ENCODE measurements at places on chromosomes 7 and 10. TPM values are rescaled to one million over a fixed set of nuclear protein-coding genes. Genes with fewer than 3 reads are reported as not detected.

DNA sequence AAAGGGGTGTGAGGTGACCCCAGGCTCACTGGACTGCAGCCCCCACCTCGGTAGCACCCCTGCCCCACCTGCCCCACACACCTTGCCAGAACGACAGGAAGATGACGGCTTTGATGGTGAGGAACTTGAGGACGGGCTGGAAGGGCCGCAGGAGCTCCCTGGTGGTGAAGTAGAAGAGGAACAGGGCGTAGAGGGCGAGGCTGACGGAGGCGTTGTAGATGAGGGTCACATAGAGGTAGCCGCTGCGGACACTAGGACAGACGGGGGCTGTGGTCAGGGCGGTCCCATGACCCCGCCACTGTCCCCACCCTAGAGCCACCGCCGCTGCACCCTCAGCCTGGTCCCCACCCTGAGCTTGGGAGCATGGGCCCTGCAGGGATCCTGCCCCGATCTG, 7.6 kb downstream of the TMEM184A start:
- no peak overlapping the region for H3K27ac ChIP-seq
- H3K4me1 ChIP-seq, result no peaks in the 10 kb centered on the region
- H3K36me3 ChIP-seq, result no peaks in the 10 kb centered on the region
- H3K27me3 ChIP-seq, result no peaks in the 10 kb centered on the region

- no peak for DNase-seq
- peaks cover 16% of the 10 kb centered on the region for H3K4me1 ChIP-seq
- peaks cover 5% of the 10 kb centered on the region for H3K36me3 ChIP-seq
- H3K27me3 ChIP-seq, result peaks cover 1% of the 10 kb centered on the region
- H3K27ac ChIP-seq, result no peak overlapping the region
These were observed 28.0 kb downstream of the MICU1 start for GRCh38 chr10:72597897-72598296.

- no peaks in the 10 kb centered on the region for H3K36me3 ChIP-seq
- H3K27ac ChIP-seq, result no peak overlapping the region
- no peaks in the 10 kb centered on the region for H3K27me3 ChIP-seq
- no peak overlapping the region for H3K4me3 ChIP-seq
- peaks cover 4% of the 10 kb centered on the region for H3K4me1 ChIP-seq
These were observed 69.4 kb downstream of the HYCC1 start for GRCh38 chr7:22944510-22944909.

- no peak for DNase-seq
- peaks cover 3% of the 10 kb centered on the region for H3K27me3 ChIP-seq
- H3K36me3 ChIP-seq, result peaks cover 3% of the 10 kb centered on the region
- H3K4me1 ChIP-seq, result peaks cover 3% of the 10 kb centered on the region
- H3K4me3 ChIP-seq, result no peak overlapping the region
These were observed 37.8 kb upstream of the FZD9 start for GRCh38 chr7:73395538-73396503.

DNA sequence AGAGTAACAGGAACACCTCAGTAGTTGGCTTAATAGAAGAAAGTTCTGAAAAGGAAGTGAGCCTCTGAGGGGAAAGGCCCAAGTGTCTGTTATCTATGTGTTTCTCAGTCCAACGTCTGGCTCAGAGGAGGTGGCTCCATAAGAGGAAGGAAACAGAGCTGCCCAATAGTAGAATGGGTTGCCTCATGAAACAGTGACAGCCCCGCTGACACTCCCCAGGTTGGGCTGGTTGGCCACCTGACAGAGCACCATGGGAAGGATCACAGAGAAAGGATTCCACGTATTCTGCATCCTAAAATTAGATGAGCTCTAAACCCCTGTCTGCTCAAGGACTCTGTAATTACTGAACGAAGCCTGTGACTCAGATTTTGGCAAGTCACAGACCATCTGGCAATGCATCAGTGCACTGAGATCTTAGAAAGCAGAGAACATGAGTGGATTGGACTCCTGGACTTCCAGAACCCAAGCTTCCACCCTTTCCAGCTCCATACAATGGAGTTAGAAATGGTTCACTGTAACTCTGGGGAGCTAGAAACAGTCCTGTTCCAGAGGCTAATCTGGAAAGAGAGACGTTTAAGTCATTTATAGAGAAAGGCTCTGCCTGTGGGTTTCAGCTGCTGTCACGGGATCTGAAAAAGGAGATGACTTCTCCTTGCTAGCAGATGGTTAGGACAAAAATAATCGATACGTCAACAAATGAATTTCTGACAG, 2.9 kb downstream of the PKD2L1 start:
- peaks cover 3% of the 10 kb centered on the region for H3K27me3 ChIP-seq
- no peaks in the 10 kb centered on the region for H3K36me3 ChIP-seq
- peaks cover 19% of the 10 kb centered on the region for H3K4me1 ChIP-seq
- no peak for DNase-seq

DNA sequence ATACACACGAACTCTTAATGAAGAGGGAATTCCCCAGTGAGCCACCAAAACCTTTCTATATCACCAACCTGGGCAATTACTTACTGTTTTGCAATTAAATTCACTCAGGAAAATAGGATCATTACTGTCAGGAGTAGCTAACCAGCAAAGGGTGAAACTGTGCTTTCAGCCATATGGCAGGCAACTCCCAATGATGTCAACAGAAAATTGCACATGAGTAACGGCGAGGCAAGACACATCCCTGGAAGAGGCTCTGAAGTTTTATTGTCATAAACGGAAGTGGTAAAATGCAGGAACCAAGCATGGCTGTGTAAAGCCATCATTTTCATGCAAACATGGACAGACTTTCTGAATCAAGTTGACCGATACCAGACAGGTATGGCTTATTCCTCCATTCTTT, 548.9 kb upstream of the AUTS2 start:
- no peak overlapping the region for H3K27ac ChIP-seq
- DNase-seq, result no peak
- no peak overlapping the region for H3K4me3 ChIP-seq
- peaks cover 5% of the 10 kb centered on the region for H3K27me3 ChIP-seq
- H3K36me3 ChIP-seq, result peaks cover 4% of the 10 kb centered on the region

DNA sequence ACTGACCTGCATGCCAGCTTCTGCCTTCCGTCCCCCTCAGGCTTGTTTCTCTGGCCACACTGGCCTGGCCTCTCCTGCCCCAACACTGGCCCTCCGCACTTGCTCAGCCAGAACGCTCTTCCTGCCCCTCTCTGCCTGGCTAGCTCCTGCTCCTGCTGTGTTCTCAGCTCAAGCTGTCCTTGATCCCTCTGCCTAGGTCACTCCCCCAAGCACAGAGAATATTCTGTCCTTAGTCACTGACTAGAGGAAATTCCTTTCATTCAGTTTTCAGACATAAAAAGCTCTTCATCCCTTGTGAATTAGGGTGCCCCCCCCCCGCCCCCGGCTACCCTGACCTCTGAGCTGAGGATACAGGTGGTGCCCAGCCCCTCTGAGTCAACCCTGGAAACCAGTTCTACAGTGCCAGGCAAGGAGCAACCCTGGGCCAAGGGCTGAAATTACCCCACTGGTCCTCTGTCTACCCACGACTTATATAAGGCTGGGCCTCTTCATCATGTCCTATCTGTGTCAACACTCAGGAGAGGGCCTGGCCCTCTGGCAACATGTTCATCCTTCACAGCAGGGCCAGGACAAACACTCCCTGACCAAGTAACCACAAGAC, 6.6 kb upstream of the SGPL1 start:
- H3K36me3 ChIP-seq, result no peaks in the 10 kb centered on the region
- H3K27ac ChIP-seq, result no peak overlapping the region
- H3K27me3 ChIP-seq, result peaks cover 6% of the 10 kb centered on the region

- no peak overlapping the region for H3K27ac ChIP-seq
- H3K36me3 ChIP-seq, result peaks cover 64% of the 10 kb centered on the region
- peak overlapping the region; percentile 39 for H3K4me3 ChIP-seq
- DNase-seq, result no peak
- H3K27me3 ChIP-seq, result peaks cover 17% of the 10 kb centered on the region
- H3K4me1 ChIP-seq, result peaks cover 27% of the 10 kb centered on the region
These were observed 44.3 kb downstream of the NOD1 start for GRCh38 chr7:30434140-30434799.

GRCh38 chr7:30237271-30237695, 47.1 kb upstream of the ZNRF2 start:
- H3K27me3 ChIP-seq, result no peaks in the 10 kb centered on the region
- DNase-seq, result no peak
- no peaks in the 10 kb centered on the region for H3K4me1 ChIP-seq
- H3K36me3 ChIP-seq, result no peaks in the 10 kb centered on the region

PALD1 gene
- 166 TPM for total RNA-seq

IKZF1 gene
- 3.1 TPM for total RNA-seq

HTR7 gene
- 7.3 TPM for total RNA-seq

PRKG1 gene
- 10.7 TPM for total RNA-seq
